Cerebellar nuclear complex (tissue), 1 donor: ENCODE measurements at places on chromosomes 4 and X.

DNA sequence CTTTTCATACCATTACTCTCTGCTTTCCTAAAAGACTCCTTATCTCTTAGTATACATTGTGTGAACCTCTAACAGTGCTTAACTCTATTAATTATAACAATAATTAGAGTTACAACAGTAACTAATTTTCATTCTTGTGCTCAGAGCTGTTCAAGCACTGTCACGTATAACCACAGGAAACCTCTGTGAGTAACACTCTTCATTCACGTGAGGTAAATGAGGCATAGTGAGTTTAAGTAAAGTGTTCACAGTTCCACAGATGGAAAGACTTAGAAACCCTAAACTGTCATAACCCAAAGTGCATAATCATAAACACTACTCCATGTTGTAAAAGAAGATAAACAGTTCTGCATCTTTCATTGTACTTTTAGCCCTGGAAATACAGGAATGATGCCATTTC, 222.4 kb downstream of the CCSER1 start:
- DNase-seq: no peak

DNA sequence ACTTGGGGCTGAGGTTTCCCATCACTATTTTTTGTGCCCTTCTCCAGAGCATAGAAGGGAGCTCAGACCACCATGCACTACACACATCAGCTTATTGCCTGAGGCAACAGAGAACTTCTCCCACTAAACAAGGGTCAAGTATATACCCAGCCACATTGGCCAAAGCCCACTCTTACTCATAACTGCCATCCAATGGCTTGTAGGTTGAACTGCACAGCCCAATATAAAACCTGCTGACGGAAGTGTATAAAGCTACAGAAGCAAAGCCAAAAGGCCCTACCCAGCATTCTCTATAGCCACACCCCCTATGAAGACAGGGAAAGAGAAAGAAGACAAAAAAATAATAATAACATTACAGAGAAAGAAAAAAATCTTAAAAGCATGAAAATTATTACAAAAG, 139.7 kb downstream of the LRBA start:
- DNase-seq: no peak

DNA sequence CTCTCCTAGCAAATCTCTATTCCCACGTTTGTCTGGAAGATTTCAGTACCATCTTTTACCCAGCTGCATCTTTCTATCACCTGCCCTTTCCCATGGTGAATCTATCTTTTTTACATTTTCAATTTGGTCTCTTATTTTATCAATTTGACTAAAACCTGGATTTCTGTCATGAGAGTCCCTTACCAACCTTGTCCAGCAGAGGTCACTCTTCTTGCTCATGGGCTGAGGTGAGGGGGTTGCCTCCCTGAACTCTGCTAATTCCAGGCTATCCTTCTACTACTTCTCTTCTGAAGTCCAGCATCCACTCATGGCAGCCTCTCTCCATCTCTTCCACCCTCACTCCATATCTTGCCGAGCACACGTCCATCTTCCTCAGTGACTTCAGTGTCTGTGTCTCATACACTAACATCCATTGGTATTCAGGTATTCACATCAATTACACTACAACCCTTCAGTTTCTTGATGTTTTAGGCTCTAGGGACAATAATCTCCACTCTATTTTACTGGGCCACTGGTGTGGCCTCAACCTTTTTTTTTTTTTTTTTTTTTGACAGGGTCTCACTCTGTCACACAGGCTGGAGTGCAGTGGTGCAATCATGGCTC, 17.8 kb upstream of the ZNF827 start:
- DNase-seq: no peak

DNA sequence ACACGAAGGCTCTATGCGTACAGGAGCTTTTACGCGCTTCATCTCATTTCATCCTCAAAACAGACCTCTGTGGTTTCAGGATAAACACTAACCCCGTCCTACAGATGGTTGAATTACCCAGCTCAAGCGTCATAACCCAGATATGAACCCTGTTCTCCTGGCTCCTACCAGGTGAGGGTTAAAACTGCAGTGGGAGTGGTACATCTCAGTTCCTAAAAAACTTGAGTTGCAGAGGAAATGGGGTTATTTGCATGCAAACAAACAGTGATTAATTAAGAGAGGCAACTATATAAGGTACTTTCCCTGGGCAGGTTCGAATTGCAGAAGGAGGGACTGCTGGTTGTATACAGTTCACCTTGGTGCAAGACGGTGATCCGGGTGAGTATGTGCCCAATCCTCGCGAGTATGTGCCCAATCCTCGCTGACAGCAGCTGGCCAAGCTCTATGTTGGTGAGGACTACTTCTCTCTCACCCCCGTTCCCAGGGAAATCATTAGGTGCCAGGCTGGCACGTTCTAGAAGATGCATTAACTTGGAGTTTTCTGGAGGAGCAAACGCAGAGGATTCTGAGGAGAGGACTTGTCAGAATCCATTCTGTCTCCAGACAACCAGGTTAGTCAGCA, 72.6 kb downstream of the FHDC1 start:
- no peak for DNase-seq

GRCh38 chr4:72312032-72312650, 256.9 kb downstream of the ADAMTS3 start:
- no peak for DNase-seq

DNA sequence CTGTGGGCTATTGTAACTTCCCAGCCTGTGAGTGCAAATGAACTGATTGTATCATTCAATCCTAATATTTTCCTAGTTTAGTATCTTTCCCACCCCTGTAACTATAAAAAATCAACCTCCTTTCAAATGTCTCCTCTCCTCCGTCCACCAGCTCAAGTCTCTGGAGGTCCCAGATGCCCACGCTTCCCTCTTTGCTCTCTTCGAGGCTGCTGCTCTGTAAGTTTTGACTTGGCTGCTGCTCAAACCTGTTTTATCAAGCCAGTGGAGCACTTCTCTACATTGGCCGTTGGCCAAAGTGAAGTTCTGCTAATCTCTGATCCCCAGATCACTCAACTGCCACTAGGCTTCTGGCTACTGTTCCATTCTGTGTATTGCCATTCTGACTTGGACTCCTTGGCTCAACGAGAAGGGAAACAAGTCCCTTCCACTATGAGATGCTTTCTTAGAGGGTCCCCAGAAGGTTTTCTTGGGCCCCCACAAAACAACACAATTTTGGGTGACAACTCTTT, 60.7 kb upstream of the RAPGEF2 start:
- no peak for DNase-seq

DNA sequence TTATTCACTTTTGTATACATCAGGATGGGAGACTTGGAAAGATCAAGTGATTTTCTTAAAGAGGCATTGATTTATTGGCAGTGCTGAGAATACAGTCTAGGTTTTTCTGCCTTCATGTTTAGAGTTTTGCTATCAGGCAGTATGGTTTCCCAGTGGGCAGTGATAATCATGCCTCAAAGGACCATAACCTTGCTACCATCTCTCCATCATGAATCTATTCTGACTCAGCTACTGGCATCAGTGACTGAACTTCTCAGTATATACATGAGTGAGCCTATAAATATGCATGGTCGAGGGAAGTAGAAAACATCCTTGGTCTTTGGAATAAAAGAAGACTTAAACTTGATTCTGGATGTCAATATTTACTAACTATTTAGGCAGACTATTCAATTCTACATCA, 562.0 kb upstream of the AADAT start:
- DNase-seq: no peak

DNA sequence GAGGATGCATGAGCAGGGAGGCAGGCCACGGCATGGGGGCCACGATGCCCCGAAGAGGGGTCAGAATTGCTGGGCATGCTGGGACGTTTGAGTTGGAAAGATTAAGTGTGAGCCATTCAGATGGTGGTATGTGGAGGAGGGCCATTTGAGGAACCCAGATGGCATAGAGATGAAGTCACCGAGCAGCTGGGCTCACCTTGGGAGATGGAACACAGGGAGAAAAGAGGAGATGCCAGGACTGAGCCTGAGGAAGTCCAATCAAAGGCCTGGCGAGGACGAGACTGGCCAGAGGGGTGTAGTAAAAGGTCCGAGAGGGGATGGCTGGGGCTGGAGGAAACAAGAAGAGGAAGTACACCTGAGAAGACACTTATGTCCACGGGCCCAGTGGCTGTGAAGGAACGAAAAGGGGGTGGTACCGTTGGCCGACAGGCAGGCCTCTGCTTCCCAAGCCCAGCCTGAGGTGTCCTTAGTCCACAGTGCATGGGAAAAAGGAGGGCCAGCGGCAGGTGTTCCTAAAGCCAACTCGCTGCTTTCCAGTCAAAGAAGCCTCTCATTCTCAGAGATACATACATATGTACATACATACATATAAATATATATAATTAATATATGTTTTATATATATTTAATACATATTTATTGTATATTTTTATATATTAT, 54.6 kb upstream of the CLCN4 start:
- DNase-seq: no peak

- DNase-seq: no peak
Measured at GRCh38 chrX:70196961-70197720, 19.9 kb downstream of the DGAT2L6 start.

DNA sequence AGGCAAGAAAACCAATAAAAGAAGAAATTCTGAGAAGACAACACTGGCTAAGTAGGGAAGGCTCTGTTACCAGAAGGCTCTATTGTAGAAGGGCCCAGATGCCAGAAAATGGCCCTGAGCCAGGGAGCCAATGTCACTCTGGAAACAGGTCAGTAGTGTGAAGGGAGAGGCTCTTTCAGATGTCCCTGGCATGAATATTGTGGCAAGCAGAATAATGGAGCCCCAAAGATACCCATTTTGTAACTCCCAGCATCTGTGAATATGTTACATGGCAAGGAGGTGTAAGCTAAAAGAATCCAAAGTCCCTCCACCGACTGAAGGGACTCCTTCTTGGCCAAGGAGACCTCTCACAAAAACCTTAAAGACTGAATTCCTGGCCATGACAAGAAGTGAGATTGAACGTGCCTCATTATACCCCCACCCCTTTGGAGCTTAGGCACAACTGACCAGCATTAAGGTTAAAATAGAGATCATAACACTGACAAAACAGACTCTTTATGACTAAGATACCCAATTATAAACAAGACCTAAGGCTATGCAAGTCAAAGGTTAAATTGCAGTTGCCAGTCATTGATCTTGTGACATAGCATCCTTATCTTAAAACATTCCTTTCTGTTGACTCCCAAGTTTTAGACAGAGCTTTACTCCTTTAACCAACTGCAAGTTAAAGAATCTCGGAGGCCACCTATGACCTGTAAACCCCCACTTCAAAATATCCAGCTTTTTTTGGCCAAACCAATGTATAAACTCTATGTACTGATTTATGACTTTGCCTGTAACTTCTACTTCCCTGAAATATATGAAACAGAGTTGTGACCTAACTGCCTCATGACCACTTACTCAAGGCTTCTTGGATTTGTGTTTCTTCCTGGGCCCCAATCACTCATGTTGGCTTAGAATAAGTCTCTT, 42.2 kb upstream of the SMIM10 start:
- no peak for DNase-seq

GRCh38 chrX:68938244-68939004, 109.6 kb downstream of the EFNB1 start:
- no peak for DNase-seq

GRCh38 chrX:116009346-116009745, 161.2 kb upstream of the AGTR2 start:
- DNase-seq: no peak

DNA sequence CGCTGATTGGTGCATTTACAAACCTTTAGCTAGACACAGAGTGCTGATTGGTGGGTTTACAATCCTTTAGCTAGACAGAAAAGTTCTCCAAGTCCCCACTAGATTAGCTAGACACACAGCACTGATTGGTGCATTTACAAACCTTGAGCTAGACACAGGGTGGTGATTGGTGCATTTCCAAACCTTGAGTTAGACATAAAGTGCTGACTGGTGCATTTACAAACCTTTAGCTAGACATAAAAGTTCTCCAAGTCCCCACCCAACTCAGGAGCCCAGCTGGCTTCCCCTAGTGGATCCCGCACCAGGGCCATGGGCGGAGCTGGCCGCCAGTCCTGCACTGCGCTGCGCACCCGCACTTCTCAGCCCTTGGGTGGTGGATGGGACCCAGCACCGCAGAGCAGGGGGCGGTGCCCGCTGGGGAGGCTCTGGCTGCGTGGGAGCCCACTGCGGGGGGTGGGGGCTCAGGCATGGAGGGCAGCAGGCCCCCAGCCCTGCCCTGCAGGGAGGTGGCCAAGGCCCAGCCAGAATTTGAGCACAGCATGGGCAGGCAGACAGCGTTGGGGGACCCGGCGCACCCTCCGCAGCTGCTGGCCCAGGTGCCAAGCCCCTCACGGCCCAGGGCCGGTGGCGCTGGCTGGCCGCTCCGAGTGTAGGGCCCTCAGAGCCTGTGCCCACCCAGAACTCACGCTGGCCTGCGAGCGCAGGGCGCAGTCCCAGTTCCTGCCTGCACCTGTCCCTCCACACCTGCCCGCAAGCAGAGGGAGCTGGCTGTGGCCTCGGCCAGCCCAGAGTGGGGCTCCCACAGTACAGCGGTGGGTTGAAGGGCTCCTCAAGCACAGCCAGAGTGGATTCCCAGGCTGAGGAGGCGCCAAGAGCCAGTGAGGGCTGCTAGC, 608.9 kb upstream of the LCORL start:
- no peak for DNase-seq

DNA sequence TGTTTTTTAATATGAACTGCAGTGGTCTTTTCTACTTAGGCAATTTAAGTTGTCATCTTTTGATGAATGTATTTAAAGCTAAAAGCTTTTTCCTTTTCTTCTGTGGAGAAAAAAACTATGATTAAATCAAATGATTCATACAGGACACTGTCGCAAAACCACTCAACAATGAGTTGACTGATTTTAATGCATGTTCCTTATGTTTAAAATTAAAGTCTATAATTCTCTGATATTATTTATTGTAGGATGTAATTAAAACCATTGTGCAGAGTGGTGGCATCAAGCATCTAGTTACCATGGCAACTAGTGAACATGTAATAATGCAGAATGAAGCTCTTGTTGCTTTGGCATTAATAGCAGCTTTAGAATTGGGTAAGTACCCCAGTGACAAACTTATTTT, 172.5 kb downstream of the RAP1GDS1 start:
- DNase-seq: no peak

DNA sequence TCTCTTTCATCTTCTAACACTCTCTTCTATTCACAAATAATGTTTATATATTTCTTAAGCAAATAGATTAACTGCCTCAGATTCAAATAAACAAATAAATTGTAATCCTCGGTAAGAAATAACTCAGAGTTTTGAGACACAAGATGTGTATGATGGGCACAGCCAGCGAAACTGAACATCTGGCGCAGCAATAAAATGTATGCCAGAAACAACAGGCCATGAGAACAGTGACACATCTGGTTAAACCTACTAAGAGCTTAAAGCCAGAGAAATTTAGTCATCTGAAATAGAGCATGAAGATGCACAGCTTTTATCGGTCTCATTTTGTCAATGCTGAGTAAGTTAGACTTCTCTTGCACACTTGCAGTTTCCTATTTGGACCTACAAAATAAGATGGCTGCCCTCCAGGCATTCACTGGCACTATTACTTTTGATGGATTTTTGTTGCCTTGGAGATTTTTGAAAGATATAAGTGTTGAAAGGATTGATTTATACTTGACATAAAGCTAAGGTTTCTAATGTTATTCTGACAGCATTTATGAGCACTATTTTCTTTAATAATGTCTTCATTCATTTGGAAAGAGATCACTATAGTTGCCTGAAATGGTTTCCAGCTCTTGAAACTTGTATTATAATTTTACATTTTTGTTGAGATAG, 1444.0 kb downstream of the PCDH18 start:
- no peak for DNase-seq

GRCh38 chr4:18439311-18439710, 417.8 kb upstream of the LCORL start:
- DNase-seq: no peak
